ENCODE measurements at places on chromosomes 5 and 9.

DNA sequence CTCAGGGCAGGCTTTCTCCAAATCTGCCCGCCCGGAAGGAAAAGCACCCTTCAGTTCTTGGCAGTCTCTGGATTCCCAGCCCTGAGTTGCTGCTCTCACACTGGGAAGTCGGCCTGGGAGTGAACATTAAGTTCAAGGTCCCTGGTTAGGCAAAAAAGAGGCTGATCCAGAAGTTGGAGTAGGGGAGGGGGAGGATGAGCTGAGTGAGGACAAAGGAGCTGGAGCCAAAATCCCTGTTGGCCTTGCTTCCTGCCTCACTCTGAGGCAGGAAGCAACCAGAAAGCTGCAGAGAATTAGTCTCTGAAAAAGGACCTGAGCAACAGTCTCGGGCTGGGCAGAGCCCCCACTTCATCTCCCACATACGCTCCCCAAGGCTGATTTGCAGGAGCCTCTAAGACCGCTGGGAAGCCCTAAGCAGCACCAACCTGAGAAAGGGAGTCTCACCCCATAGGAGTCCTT lies 15.0 kb upstream of the RPS14 start:
- no peak for DNase-seq

DNA sequence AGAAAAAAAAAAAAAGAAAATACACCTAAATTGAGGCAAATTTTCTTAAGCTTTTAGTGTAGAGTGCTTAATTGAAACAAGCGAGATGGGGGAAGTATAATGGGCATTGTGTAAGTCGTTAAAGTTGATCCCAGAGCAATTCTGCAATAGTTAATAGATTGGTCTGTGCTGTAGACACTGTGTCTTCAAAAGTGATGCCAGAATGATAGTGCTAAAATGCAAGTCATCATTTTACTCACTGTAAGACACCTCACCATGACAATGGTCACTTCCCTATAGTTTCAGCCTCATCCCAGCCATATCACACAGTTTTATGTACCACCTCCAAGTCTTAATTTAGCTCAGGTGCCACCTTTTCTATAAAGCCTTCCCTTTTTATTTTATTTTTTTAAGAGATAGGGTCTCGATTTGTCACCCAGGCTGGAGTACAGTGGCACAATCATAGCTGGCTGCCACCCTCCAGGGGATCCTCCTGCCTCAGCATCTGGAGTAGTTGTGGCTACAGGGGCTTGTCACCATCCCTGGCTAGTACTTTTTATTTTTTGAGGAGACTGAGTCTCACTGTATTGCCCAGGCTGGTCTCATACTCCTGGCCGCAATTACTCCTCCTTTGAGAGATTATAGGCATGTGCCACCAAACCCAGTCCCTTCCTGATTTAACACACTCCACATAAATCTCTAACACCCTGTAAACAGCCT lies 6.2 kb downstream of the COX7C start:
- no peak for DNase-seq

- DNase-seq = no peak
These were observed 240.5 kb downstream of the PAPPA start for GRCh38 chr9:116394070-116394469.

DNA sequence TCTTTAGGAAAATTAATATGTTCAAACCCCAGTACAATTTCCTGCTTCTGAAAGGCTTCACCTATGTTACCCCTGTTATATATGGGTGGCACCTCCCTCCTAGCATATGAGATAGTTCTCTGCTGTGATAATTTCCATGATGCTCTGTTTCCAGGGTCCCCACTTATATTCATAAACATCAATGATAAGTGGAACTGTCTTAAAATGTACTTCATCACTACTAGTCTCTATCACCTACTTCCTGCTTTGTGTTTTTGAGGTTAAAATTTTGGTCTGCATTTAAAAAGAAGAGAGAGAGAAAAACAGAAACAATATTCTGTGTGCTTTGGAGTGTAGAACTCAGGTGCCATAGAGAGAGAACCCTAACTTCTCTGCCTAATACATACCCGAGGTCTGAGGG lies 234.7 kb downstream of the HTR1A start:
- no peak for DNase-seq

- no peak for DNase-seq
These were observed 57.1 kb downstream of the EDIL3 start for GRCh38 chr5:84327591-84327990.
